NCI-H1436 (cell line): ENCODE measurements at places on chromosomes 3 and 15.

DNA sequence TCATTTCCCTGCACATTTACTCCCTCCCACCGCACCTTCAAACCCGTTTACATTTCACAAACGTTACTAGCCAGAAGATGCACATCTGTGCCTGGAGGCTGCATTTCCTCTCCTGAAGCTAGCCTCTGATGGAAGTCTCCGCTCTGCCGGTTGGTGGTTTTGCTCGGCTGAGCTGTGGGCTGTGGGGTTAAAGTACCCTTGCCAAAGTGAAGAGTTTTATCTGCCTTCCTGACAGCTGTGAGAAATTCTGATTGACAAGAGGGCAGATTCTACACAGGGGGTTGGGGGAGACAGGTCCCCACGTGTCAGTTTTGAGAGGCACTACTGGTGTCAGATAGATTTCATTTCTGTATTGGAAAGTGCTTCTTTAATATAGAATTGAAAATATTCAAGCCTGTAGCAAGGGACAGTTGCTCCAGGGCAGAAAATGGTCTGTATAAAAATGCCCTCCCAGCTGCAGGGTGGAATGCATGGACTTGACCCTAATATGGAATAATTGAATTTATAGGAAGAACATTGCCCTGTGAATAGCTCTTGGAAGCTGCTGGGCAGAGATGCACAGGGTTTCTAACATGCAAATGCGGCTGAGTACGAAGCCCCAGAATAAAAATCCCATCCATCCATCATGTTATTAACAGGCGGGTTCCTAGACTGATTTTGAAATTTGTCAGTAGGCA lies 201.1 kb upstream of the RGMA start:
- DNase-seq, result no peak

DNA sequence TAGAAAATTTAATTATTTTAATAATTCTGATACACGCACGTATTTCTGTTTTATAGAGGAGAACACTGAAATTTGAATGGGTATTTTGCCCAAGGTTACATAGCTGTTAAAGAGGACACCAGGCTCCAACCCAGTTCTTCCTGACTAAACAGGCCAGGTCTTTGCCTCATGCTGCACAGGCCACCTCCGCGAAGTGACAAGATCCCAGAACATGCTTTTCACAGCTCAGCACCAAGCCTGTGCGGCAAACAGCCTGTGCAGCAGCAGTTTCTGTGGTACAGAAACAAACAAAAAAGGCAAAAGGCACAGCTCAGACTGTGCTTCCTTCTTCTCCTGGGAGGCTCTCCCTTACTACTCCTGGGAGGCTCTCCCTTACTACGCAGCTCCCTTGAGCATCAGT lies 6.5 kb downstream of the FOXL2 start:
- DNase-seq, result no peak

- DNase-seq, result no peak
These were observed 9.1 kb downstream of the MCTP2 start for GRCh38 chr15:94240480-94240879.

- no peak for DNase-seq
These were observed 287.6 kb downstream of the DIPK2A start for GRCh38 chr3:144259267-144259666.

- no peak for DNase-seq
These were observed 11.8 kb downstream of the TOP2B start for GRCh38 chr3:25652921-25653320.

GRCh38 chr15:27731776-27732175 lies 367.3 kb downstream of the OCA2 start:
- DNase-seq, result no peak

DNA sequence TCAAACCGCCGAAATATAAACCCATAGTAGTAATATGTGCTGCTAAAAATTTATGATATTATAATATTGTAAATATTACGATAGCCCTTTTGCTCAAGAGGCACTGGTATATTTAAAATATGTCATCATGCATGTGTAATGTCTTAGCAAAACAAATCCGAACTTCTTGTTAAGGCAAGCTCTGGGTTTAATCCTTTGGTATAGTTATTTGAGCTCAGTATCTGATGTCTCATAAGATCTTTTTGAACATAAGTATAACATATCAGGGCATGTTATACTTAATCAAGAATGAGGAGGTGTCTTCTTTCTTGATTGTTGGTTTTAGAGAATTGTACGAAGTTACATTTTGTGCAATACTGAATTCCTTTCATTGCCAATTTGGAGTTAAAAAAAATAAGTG lies 154.1 kb upstream of the CBLB start:
- no peak for DNase-seq

DNA sequence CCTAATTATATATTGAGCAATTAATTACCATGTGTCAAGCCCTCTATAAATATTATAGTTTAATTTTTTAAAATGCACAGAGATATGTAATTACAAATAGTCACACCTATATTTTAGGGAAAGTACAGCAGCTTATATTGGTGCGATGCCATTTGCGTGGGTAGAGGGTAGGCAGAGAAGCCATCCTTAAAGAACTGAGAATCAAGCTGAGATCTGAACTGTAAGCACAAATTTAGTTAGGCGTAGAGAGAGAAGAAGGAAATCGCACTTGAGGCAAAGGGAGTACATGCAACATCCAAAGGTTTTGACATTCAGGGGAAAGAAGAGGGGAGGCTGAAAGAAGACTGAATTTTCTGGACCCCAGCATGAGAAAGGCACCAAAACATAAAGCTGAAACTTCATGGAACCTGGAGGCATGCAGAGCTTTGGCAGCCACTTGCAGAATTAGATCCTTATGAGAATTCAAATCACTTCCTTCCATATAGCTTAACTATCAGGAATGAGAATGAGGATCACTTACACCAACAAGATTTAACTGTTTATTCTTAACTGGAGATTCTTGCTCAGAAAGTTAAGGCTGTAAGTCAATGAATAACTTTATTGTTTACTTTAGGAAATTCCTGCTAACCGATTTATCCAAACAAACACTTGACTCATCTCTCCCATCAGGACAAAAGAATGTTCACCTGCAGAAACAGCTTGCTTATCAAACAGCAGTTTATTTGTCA lies 114.3 kb downstream of the TGFBR2 start:
- no peak for DNase-seq

DNA sequence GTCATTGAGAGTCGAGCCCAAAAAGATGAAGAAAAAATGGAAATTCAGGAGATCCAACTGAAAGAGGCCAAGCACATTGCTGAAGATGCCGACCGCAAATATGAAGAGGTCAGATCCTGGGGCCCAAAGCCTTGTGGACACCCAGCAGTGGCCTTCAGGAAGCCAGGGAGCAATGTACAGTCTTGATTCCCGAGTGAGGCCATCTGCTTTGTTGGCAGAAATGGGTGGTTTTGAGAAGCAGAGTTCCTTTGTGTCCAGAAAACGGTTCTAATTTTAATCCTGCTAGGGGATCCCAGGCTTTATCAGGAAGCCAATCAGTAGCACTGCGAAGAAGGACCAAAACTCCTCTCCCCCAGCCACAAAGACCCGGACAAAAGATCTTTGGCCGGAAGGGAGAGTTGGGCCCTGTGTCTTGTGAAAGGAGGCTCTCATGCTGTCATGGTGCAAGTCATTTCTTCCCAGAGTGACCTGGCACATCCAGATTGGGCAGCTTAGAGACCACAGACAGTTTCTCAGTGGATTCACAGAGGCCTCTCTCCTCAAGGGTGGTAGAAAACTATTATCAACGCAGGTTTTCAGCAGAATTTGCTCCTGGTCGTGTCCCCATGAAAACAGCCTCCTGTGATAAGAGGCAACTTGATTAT lies 17.1 kb downstream of the TPM1 start:
- DNase-seq, result no peak

GRCh38 chr3:178752843-178753242 lies 216.6 kb downstream of the KCNMB2 start:
- DNase-seq, result no peak
